ENCODE measurements at places on chromosomes 5 and 9. TPM values are rescaled to one million over a fixed set of nuclear protein-coding genes. Genes with fewer than 3 reads are reported as not detected.

The WDR31 gene
- total RNA-seq = 0.46 TPM

The VCP gene
- 305 TPM for total RNA-seq

The SPATA31C1 gene
- total RNA-seq = not detected

The IER5L gene
- total RNA-seq = 5.9 TPM

GRCh38 chr5:107538331-107538730 lies 132.4 kb downstream of the EFNA5 start:
- no peak for DNase-seq
- H3K27ac ChIP-seq = no peak overlapping the region
- H3K4me3 ChIP-seq = no peak overlapping the region
- peaks cover 32% of the 10 kb centered on the region for H3K4me1 ChIP-seq
- H3K27me3 ChIP-seq = peaks cover 18% of the 10 kb centered on the region

GRCh38 chr9:87138128-87139040 lies 191.1 kb upstream of the GAS1 start:
- no peaks in the 10 kb centered on the region for H3K27me3 ChIP-seq
- DNase-seq = no peak
- no peak overlapping the region for H3K4me3 ChIP-seq

DNA sequence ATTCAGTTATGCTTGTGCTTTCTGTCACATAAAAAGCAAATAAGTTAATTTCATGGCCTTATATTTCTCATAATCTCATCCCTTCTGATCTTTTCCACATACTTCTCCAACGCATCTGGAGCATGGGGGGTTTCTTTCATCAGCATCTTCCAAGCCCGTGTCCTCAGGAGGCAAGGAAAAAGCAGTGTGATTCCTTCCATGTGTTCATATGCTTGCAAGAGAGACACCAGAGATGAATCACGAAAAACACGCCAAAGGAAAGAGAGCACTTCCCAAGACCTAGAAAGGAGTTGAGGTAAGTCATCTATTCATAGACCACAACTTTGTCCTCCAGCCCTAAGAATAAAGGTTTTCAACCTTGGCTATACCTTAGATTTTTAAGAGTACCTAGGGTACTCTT lies 26.0 kb upstream of the SVEP1 start:
- no peaks in the 10 kb centered on the region for H3K36me3 ChIP-seq
- no peak overlapping the region for H3K27ac ChIP-seq
- H3K27me3 ChIP-seq = no peaks in the 10 kb centered on the region
- peaks cover 28% of the 10 kb centered on the region for H3K4me1 ChIP-seq
- no peak overlapping the region for H3K4me3 ChIP-seq

DNA sequence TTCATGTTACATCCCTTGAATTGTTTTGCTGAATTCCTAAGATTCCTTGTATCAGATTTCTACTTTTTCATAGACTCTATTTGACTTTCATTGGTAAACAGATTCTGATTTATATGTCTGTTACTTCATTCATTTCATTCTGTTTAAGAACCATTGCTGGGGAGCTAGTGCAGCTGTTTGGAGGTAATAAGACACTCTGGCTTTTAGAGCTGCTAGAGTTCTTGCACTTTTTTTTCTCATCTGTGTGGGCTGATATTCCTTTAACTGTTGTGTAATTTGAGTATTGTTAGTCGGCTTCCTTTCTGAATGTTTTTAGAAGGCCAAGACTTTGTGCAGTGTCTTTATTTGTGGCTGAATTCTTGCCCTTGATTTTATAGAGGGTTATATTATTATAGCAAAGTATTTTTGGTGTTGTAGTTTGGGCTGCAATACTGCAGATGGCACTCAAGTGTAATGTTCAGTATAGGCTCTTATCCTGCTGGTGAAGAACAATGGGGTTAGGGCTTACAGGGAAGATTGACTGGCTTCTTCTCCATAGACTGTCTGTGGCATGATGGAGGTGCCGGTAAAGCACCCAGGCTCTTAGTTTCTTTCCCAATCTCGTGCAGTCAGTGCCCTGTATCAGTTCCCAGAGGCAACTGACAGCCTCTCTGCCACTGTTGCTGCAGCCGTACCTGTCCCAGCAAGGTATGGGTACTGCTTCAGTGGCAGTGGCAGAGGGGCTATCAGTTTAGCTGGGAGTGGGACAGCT lies 162.2 kb downstream of the OXCT1 start:
- no peaks in the 10 kb centered on the region for H3K36me3 ChIP-seq

DNA sequence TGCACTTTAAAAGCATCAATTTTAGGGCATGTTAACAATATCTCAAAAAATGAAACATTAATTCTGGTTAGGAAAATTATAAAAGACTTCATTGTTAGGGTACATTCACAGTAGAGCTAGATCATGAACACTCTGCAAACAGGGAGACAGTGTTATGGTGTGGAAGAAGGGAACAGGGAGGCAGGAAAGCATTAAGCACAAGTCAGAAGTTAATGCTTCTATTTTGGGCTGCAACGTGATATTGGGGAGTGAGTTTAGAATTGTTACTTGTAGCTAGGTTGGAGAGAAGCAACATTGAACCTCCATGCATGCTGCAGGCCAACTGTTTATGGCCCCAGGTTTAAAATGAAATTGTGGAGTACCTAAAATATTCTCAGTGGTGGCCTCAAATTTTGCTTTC lies 278.1 kb upstream of the NMUR2 start:
- no peak for DNase-seq
- H3K27ac ChIP-seq = no peak overlapping the region
- H3K36me3 ChIP-seq = peaks cover 24% of the 10 kb centered on the region

- no peak for DNase-seq
- no peak overlapping the region for H3K27ac ChIP-seq
- H3K36me3 ChIP-seq = no peaks in the 10 kb centered on the region
- H3K4me1 ChIP-seq = peaks cover 5% of the 10 kb centered on the region
- no peaks in the 10 kb centered on the region for H3K27me3 ChIP-seq
- no peak overlapping the region for H3K4me3 ChIP-seq
Observed at GRCh38 chr5:5800801-5801761, 378.6 kb downstream of the ICE1 start.

- H3K4me3 ChIP-seq = no peak overlapping the region
- H3K27me3 ChIP-seq = no peaks in the 10 kb centered on the region
- no peak for DNase-seq
- peaks cover 16% of the 10 kb centered on the region for H3K4me1 ChIP-seq
- no peak overlapping the region for H3K27ac ChIP-seq
- H3K36me3 ChIP-seq = no peaks in the 10 kb centered on the region
Observed at GRCh38 chr9:68714416-68715180, 9.6 kb downstream of the PIP5K1B start.

Measured in WTC11 (cell line).